ENCODE measurements at places on chromosomes 16 and 17.

DNA sequence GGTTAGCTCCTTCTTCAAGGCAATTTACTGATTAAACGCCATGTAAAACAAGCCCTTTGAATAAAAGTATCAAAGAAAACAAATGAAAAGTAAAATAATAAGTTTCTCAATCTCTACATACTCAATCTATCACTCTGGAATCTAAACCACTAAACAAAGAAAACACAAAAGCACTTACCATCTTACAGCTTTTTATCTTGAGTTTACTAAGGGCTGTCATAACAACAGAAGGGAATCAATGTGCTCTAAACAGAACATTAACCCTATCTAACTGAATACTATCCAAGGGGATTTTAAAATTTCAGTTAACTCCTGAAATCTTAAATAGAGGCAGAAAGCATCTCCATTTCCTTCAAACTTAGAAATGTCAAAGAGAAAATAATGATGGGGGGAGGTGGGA lies 3.4 kb downstream of the SKA2 start:
- DNase-seq: peak; percentile 55

DNA sequence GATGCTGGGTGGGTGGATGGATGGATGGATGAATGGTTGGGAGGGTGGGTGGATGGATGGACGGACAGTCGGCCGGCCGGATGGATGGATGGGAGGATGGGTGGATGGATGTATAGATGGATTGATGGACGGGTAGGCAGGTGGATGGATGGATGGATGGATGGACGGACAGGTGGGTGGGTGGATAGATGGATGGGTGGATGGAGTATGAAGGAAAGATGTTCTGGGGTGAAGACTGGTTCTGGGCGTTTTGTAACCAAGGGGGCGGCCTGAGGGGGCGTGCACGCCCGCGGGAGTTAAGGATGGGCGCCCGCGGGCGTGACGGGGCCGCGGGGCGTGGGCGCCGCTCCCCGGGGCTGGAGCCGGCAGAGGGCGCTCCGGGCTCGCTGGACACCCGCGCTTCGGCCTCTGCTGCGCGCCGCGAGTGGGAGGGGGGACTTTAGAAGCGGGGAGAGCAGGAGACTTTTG lies at the start of gene NECAB2:
Gene NECAB2, plus strand, starts transcription at position 407 of the 468 bp plus-strand sequence. CDS start 405 bp downstream, outside the sequence.
- peak; percentile 29 for DNase-seq

DNA sequence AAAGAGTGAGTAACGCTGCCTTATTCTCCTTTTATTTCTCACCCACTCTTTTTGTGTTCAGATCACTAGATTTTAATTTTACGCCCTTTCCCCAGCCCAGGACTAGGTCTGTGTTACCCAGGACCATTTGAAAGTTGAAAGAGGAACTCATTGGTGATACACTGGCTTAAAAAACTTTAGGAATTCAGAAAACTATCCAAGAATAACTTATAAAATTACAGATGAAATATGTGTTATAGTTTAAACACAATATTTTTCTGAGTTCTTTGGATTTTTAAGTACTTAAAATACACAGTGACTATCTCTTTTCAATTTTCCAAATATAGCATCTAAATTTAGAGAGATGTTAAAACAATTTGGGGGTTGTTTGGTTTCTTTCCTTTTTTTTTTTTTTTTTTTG lies 385.2 kb downstream of the CDH13 start:
- DNase-seq: no peak

DNA sequence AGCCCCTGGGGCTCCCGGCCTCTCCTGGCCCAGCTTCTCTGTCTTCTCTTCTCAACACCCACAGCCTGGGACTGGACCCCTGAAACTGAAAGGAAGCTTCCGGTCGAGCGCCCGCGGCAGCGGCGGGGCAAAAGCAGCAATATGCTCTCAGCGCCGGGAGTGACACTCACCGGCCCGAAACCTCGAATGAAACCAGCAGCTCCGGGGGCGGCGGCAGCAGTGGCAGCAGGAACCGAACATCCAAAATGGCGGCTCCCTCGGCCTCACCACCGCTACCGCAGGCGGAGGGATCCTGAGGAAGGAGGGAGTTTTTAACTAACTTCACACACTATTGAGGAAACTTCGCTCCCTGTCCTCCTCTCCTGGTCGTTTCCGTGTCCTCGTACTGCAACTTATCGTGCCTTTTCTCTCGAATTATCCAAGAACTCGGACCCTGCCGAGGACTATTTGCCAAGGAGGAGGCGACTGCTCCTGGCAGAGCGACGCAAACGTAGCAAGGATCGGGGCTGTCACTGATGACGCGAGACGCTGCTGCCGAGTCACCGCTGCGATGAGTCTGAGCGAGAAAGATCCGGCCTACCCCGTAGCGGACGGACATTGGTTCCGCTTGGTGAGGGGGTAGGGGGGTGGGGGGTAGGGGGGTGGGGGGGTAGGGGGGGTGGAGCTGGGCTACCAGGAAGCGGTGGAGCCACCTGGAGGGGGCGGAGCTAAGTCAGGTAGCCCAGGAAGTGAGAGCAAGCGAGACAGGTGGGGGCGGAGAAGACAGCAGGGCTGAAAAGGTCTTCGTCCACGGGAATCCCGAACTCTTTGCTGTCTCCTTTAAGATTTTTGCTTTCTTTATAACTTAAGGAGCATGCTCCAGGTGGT lies at the start of gene AP1G1:
Gene AP1G1, minus strand, starts transcription at position 242 of the 867 bp plus-strand sequence. CDS start 19,355 bp downstream, outside the sequence.
- peak; percentile 99 for DNase-seq

GRCh38 chr17:33954597-33954996 lies 300.5 kb upstream of the CCL2 start:
- DNase-seq: no peak
